ENCODE measurements at places on chromosomes 16 and 17.
A peak's percentile ranks its signal among the peaks of the same experiment; 100 is the strongest.

GRCh38 chr17:78510141-78511075 lies 66.8 kb downstream of the DNAH17 start:
- no peak for DNase-seq

- no peak for DNase-seq
These were observed 1.7 kb downstream of the CES2 start for GRCh38 chr16:66936889-66937554.

- DNase-seq: peak; percentile 54
These were observed 57.2 kb upstream of the CIBAR2 start for GRCh38 chr16:85169333-85170065.

DNA sequence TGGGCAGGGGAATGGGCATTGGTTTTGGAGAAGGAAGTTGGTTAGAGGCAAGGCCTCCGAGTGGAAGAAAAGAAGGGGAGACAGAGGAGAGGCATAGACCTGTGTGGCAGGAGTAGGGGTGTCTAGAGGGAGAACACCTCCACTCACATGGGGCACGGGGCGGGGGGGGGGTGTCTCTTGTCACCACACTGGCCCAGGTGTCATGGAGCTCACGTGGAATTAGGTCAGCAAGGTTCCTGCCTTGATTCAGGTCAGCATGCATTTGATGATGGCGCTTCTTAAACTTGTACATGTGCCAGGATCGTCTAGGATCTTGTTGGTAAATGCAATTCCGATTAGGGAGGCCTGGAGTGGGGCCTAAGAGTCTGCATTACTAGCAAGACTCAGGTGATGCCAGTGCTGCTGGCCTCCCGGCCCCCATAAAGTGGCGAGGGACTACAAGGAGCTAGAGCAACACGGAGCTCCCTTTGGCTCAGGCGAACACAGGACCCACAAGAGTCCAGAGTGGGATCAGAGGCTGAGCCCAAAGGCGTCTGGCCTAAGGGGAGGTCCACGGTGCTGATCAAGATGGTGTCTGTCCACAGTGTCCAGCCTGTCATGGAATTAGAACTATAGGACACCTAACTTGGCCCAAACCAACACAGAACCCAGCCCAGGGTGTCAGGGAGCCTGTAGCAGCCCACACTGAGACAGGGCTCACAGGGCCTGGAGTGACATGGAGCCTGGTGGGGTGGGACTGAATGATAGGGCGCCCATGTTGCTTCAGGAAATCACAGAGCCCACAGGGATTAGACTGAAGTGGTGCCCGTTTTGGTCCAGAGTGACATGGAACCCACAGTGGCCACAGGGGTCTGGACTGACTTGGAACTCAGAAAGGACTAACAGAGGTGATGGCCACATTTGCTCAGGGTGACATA lies 16.7 kb downstream of the EPOP start:
- DNase-seq: no peak

DNA sequence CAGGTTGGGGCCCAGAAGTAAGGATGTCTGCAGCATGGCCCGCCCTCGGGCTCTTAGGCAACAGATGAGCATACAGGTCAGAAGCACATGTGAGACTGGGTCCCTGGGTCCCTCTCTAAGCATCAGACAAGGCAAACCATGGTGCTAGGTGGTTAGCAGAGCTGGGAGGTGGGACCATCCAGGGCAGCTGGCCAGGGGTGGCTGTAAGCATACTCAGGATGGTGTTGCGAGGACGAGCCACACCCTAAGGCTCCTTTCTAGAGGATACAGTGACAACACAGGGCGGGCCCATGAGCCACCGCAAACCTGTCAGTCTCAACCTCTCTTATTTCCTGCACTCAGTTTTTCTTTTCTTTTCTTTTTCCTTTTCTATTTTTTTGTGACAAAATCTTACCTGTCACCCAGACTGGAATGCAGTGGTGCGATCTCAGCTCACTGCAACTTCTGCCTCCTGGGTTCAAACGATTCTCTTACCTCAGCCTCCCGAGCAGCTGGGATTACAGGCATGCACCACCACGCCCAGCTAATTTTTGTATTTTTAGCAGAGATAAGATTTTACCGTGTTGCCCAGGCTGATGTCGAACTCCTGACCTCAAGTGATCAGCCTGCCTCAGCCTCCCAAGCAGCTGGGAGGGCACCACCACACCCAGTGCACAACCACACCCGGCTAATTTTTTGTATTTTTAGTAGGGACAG lies 3.6 kb downstream of the FA2H start:
- DNase-seq: no peak

DNA sequence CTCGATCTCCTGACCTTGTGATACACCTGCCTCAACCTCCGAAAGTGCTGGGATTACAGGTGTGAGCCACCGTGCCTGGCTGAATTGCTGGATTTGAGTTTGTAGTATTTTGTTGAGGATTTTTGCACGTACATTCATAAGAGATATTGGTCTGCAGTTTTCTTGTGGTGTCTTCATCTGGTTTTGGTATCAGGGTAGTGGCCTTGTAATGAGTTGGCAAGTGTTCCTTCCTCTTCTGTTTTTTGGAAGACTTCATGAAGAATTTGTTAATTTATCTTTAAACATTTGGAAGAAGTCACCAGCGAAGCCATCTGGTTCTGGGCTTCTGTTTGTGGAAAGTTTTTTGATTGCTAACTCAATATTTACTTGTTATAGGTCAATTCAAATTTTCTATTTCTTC lies 26.9 kb downstream of the SPNS3 start:
- no peak for DNase-seq

DNA sequence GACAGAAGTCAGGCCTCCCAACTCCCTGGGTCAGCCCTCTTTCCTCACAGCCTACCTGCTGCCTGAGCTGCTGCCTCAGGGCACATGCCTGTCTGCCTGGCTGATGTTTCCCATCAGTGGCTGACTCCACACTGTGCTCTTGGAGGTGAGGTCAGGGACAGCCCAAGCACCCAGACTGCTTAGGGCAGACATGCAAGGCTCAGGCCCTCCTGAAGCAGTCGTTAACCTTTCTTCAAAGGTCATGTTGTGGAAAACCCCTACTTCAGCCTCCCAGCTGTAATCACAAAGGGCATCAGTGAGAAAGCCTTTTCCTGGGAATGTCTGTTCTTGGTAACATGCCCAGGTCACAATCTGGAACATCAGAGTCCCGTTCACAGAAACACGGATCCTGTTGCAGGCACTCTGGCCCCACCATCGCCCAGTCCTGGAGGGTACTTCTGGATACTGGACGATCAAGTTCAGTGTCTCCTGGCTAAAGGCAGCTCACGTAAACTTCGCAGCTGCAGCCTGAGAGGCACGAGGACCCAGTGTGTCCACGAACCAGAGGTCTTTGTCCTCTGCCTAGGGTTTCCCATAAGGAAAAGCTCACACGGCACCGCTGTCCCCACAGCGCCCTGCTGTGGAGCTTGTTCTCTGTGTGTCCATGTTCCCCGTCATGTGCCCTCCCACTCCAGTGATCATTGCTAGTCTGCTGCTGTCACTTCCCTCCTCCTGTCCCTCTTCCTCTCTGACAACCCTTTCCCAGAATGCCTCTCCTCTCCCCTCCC lies 54.9 kb downstream of the GNAO1 start:
- DNase-seq: no peak

All from GM03348 (cell line).